Activated CD8-positive, alpha-beta memory T cell treated with anti-CD3 and anti-CD28 coated beads for 1 hour (primary cell): ENCODE measurements at places on chromosomes 5 and 9.

- no peak for DNase-seq
Observed at GRCh38 chr5:55159763-55160492, at the start of gene GPX8. TSS of gene GPX8 (plus strand) at chr5:55160171. CDS start at chr5:55160193, 22 bp downstream.

DNA sequence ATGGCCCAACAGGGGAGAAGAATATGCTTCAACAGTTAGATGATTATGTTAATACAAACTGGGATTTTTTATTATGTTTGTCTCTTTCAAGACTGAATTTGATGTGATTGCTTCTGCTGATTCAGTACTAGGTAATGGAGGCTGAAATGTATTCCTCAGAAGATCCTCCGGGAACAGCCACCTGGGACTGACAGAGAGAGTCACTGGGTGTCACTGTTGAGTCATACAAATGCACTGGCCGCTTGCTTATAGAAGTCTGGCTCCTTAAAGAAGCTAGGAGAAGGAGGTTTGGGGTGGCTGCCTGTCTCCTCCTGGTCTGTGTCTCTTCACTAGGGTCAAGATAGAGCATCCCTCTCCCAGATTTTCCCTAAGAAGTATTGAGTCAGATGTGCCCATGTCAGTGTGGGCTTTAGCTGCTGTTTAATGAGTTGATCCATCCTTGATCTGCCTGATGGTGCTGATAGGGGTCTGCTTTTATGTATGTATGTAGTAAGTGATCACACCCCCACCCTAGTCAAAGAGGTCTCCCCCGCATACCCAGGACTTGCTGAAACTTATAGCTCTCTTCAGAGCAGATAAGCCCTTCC is 773.4 kb downstream of the BRINP1 start:
- no peak for DNase-seq

- no peak for DNase-seq
Observed at GRCh38 chr5:135126688-135127438, 92.8 kb upstream of the PITX1 start.

- no peak for DNase-seq
Observed at GRCh38 chr9:7228726-7229125, 471.0 kb downstream of the KDM4C start.

DNA sequence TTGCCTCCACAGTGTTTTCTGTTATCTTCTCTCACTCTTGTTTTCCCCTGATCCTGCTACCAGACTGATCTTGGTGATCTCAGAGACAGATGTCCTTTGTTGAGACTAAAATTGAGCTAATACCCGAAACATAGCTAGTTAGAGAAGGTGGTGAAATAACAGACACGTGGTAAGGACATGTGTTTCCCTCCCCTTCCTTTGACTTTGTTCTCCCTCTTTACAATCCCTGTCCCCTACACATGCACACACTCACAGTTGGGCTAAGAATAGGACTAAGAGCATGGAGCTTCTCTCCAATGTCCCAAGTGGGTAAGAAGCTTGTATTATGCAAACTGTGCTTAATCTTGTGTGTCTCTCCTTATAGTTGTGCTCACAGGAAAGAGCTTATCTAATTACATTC is 1603.0 kb upstream of the C9orf72 start:
- DNase-seq = no peak

- DNase-seq = no peak
Observed at GRCh38 chr5:66867618-66868322, 271.6 kb downstream of the MAST4 start.

GRCh38 chr5:174920906-174921550 is 196.6 kb downstream of the MSX2 start:
- DNase-seq = no peak

GRCh38 chr9:135552698-135553171 is 6.8 kb downstream of the OBP2A start:
- DNase-seq = no peak

- DNase-seq = no peak
Observed at GRCh38 chr9:69582018-69582417, 90.2 kb downstream of the APBA1 start.

- no peak for DNase-seq
Observed at GRCh38 chr9:15349892-15350761, 43.1 kb upstream of the TTC39B start.

GRCh38 chr9:130903194-130904069 is 6.8 kb upstream of the QRFP start:
- no peak for DNase-seq

DNA sequence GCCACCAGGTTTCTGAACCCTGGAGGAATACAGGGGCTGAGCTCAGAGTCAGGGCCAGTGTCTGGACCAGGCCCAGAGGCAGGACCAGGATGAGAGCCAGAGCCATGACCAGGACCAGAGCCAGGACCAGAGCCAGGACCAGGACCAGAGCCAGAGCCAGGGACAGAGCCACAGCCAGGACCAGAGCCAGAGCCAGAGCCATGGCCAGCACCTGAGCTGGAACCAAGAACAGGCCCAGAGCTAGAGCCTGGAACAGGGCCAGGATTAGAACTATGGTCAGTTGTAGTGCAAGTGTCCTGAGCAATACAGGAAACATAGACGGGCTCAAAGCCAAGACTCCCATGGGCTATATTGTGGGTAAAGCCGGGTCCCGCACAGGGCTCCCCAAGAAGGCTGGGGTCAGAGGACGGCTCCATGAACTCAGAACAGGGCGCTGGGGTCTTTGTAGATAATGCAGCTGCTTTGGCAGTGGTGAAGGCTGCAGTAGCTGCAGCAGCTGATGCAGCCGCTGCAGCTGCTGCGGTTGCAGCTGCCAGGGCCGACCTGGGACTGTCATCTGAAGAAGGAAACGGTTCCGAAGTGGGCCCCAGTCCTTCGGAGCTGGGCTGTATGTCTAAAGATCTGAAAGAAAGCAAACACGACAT is 559 bp downstream of the SPAG8 start:
- DNase-seq = no peak

- DNase-seq = no peak
Observed at GRCh38 chr9:116716438-116716837, 29.3 kb downstream of the TRIM32 start.

DNA sequence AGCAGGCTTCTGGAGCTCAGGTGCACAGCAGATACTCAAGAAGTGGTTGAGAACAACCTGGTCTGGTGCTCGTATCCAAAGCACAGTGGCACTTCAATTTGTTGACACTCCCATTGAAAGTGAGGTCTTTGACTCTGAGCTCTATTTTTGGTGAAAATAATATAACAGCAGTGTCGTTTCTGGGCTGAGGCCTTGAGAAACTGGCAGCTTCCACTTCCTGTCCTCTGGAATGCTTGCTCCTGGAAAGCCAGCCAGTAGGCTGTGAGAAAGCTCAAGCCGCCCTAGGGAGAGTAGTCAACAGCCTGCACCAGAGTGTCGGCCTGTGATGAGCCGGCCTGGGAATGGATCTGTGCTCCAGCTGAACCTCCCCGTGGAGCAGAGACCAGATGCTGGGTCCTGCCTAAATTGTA is 6.8 kb upstream of the SUSD3 start:
- no peak for DNase-seq

GRCh38 chr5:176492431-176492830 is 44.2 kb downstream of the FAF2 start:
- no peak for DNase-seq

GRCh38 chr5:151664694-151665585 is 21.8 kb downstream of the SPARC start:
- no peak for DNase-seq

DNA sequence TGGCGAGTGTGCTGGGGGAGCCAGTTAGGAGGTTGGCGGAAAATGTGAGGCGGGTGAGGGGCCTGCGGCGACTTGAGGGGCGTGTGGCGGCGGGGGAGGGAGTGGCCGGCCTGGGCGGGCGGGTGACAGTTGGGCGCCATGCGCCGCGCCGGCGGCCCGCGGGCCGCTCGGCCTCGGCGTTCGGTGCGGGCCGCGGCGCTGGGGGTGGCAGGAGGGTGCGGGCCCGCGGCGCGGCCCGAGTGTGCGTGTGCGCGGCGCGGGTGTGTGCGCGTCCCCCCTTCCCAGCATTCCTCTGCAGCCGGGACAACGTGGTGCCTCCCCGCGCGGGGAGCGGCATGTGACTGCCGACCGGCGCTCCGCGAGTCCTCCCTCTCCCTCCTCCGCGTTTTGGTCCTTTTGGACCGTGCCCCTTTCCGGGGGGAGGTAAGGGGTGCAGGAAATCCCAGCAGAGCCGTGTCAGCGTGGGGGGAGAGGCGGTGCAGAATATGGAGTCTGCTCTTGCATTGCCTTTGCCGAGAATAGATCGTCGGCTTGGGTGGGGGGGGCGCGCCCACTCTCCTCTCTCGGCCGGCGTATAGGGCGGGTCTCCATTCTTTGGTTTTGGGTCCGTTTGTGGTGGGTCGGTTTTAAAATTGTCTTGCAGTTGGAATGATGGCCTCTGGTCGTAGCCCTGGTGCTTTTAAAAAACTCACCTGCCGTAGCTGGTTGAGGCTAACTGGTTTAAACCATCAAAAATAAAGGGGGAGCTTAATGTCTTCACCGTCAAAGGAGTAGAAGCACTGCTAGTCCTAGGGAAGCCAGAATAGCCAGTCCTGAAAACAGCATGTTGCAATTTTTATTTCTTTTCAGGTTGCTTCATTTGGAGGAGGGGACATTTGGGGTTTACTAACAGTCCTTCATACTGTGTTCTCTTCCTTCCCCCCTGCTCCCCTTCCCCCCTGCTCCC is 2.0 kb downstream of the LARP1 start:
- peak; percentile 21 for DNase-seq

- DNase-seq = no peak
Observed at GRCh38 chr9:114451707-114452031, 53.6 kb downstream of the WHRN start.
